CD4-positive, alpha-beta T cell treated with Interleukin-17A for 4 hours (primary cell): ENCODE measurements at places on chromosomes 4 and X.

DNA sequence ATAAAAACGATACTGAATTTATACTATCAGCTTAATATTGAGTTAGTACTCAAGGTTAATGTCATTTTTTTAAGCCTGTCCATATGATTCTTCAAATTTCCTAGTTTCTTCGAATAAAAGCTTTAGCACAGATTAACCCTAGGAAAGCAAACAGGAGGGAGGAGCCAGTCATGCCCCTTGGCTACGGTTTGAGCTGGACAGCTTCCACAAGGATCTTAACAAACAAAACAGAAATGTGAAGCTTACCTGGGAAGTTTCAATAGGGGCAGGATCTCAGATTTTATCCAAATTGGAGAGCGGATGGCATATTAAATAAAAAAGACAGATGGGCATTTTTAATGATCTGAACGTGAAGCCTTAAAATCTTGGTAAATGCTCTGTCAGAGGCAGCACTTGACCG is 2.3 kb downstream of the NWD2 start:
- no peak for DNase-seq

DNA sequence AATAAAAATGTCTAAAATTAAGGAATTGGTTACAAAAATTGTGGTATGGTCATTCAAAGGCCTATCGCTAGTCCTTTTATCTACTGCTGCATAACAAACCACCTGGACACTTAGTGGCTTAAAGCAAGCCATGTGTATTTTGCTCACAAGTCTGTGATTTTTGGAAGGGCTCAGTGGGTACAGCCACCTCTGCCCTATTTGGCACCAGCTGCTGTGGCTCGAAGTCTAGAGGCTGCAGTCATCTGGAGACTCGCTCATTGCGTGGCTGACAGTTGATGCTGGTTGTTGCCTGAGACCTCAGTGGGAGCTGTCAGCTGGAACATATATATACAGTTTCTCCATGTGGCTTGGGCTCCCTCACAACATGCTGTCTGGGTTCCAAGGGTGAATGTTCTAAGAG is 60.8 kb upstream of the MID1 start:
- DNase-seq, result no peak

GRCh38 chrX:46841346-46841745 is 4.5 kb downstream of the RP2 start:
- no peak for DNase-seq

- no peak for DNase-seq
Measured at GRCh38 chrX:118702741-118703140, 24.7 kb upstream of the IL13RA1 start.

DNA sequence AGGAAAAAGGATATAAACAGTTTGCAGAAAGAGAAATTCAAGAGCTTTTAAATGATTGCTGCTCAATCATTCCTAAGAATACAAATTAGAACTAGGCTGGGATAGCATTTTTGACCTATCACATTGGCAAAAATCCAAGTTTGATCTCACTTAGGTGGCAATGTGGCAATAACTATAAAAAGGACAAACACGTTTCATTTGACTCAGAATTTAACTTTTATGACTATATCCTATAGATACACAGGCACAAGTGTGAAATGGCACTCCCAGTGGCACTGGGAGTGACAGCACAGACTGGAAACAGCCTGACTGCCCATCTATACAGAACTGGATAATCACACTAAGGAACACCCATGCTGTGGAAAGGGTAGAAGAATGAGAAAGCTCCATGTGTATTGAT is 11.1 kb downstream of the CENPU start:
- no peak for DNase-seq

DNA sequence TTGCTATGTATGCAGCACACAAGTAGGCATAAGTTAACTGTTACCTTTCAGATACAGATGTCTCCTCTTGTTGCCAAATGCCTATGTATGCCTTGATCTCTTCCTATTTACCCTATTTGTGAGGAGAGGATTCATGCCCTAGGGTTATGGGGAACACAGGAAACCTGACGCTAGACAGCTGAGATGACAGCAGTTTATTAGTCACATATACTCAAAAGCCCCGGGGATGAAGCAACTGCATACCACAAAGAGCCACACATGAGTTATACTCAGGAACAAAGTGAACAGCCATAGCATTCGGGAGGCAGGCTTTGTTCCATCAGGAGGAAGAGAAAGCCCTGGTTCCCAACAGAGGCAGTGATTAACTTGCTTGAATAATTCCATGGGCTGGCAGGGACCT is 1011.7 kb upstream of the PCDH7 start:
- no peak for DNase-seq

DNA sequence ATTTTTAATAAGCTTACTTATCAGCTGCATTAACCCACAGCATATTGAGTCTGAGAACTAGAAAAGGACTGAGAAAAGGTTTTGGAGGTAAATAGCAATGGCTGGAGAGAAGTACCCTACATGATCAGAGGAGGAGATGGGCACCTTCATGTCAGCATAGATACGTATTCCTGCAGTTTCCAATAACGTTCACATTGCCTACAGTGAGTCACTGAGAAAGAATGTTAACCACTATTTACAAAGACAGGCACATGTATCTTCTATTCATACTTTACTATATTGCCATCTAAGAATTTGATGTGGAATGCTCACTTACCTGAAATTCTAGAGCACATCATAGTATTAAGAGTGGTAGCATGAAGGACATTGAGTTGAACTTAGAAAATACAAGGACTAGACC is 92.5 kb downstream of the TLL1 start:
- no peak for DNase-seq

- no peak for DNase-seq
Measured at GRCh38 chr4:15395311-15395710, 32.5 kb upstream of the C1QTNF7 start.

DNA sequence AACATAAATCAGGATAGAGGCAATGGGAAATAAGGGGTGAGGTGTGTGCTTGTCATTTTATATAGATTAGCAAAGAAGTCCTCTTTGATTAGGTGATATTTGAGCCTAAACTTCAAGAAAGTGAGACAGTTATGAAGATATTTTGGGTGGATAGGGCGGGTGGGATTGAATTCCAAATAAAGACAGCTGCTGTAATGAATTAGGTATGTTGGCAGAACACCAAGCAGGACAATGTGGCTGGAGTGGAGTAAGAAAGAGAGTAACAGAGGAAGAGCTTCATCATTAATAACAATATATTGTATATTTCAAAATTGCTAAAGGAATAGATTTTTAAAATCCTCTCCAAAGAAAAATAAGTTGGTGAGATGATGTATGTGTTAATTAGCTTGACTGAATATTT is 91.0 kb upstream of the CENPE start:
- no peak for DNase-seq
